ENCODE measurements at places on chromosomes 6 and 20.

- DNase-seq, result no peak
Measured at GRCh38 chr20:50222309-50223038, 31.8 kb downstream of the CEBPB start.

- DNase-seq, result no peak
Measured at GRCh38 chr6:90429713-90430112, 133.1 kb upstream of the BACH2 start.

DNA sequence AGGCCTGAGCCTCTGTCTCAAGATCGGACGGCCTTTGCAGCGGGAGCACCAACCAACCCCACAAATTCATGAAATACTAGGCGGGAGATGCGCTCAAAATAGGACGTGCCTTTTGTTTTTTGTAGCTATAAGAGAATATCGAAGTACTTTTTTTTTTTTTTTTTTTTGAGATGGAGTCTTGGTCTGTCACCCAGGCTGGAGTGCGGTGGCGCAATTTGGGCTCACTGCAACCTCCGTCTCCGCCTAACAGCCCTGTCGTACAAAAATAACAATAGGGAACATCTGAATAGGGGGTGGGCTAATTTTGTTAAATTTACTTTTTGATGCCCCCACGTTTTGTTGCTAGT is 5.9 kb upstream of the TUBB2A start:
- no peak for DNase-seq

GRCh38 chr20:13017883-13018535 is 9.2 kb downstream of the SPTLC3 start:
- DNase-seq, result no peak

GRCh38 chr6:10569392-10570127 is 48.4 kb downstream of the GCNT2 start:
- no peak for DNase-seq

GRCh38 chr20:35600176-35600992 is 15.2 kb upstream of the SPAG4 start:
- no peak for DNase-seq

DNA sequence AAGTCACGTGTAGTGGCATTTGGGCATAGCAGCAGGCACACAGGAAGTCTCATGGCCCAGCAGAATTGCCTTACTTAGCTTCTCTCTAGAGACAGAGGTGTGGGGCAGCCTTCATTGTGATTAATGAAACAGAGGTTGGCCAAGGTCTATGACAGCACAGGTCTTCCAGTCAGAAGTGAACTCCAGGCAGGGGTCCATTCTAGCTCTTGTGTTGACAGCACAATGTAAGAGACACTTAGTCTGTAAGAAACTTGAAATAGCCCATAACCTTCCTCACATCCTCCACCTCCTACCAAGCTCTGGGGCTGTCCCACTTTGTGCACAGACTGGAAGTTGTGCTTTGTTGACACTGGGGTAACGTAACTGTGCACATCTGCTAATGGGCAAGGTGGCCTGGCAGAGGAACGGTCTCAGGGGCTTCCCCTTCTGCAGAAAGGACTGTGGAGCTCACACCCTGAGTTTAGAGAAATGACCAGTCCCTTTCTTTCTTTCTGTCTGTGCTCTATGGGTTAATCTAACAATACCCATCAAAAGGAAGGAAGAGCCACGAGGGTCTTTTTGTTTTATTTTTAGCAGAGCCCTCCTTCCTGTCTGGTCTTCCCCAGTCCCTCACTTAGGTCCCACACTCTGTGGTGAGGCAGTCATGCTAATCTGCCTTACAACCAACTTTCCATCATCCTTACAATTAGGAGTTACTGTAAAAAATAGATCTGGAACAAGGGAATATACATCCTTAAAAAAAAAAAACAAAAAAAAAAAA is 35.6 kb upstream of the TAGAP start:
- DNase-seq, result no peak

- no peak for DNase-seq
Measured at GRCh38 chr20:8219403-8219802, 87.3 kb downstream of the PLCB1 start.

GRCh38 chr6:167056370-167056769 is 57.2 kb downstream of the CEP43 start:
- DNase-seq, result no peak

DNA sequence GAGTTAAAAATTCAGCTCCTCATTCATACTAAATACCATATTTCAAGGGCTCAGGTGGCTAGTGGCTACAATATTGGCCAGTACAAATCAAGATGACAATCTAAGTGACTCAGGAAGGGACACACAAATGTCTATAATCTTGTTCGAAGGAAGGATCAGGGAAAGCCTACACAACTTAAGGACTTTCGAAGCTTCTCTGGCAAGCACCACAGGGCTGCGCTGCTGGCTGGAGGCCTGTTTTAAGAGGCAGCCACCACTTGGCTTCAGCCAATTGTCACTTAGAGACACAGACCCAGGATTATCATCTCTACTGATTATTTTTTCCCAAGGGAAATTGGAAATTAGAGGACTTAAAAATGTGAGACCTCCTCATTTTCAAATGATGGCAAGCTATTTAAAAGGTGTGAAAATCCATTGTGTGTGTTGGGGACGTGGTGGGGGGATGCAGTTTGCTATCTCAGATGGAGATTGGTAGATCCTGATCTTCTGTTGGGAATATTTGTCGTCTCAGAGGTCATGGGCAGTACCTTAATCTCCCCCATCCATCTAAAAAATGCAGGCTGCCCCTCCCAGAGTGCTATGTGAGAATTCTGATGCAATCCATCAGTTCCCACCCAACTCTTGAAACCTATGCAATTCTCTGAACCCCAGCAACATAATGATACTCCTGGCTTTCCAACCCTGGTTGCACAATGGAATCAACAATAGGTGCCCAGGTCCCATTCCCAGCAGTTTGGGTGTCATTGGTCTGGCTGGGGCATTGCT is 11.3 kb downstream of the ARHGAP40 start:
- DNase-seq, result no peak

GRCh38 chr6:52611833-52612232 is 35.0 kb upstream of the TRAM2 start:
- no peak for DNase-seq

DNA sequence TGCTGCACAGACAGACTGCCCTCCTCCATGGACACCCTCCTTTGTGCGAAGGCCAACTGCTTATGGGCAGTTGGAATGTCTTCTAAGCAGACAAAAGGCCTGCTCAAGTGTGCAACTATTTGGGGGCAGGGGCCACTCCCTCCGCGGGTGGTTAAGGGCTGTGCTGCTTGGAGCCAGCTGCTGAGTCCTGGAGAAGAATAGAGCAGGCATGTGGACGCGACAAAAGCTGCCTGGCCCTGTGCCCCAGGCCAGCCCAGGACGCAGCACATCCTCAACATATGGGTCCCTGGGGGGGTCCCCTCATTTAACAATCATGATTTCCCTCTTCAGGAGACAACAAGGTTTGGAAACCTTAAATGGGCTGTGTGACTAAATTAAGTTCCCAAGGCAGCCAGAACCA is 45.5 kb upstream of the ENTPD6 start:
- no peak for DNase-seq

GRCh38 chr20:45833030-45833882 is at the start of gene SNX21:
Gene SNX21, plus strand, starts transcription at chr20:45833799. Its CDS starts 121 bp downstream, at chr20:45833920.
- no peak for DNase-seq

DNA sequence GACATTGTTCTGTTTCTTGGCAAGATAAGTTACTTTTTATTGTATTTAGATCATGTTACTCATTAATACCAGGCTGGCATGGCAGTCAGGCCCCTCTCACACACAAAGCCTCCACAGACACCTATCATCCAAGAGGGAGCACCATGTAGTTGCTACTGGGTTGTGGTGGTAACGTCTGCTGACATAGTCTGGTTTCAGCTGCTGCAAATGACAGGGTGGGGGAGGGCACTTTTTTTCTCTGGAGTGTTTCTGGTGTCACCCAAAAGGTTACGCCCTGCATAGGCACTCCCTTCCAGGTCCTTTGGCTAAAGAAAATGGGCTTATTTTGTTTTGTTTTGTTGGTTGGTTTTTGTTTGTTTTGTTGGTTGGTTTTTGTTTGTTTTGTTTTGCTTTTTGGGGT is 236.4 kb upstream of the RIMS1 start:
- DNase-seq, result no peak

DNA sequence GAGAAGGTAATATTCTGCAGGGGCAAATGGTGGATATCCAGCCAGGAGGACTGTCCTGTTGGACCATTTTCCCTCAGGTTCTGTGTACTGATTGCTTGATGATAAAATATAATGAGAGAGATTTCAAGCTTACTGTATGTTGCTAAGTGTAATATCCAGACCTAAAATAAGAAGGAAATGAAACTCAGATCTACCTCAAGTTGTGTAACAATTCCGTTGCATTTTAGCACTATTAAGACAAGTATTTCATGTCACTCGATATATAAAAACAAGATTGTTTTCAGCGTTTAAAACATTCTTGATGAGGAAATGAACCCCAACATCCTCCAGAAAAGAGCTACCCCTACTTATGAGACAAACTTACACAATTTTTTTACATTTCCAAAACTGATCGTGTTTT is 57.2 kb downstream of the RGS17 start:
- no peak for DNase-seq

DNA sequence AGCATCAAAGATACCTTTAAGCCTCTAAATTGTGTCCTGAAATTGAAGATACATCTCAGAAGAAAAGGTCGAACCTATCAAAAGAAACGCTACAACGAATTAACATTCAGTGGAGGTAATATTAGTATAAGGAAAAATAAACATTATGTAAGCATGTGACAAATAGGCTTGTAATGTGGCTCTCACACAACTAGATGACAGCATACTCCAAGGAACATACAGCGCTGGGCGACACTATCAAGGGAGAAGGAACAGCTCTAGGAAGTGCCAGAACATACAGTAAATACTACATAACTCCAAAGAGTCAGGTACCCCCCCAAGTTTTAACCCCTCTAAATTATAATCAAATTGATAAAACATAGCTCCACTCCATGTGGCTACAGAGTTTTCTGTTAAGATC is 103.5 kb downstream of the LAMP5 start:
- no peak for DNase-seq

GRCh38 chr20:14478126-14478525 is 140.7 kb upstream of the FLRT3 start:
- no peak for DNase-seq

DNA sequence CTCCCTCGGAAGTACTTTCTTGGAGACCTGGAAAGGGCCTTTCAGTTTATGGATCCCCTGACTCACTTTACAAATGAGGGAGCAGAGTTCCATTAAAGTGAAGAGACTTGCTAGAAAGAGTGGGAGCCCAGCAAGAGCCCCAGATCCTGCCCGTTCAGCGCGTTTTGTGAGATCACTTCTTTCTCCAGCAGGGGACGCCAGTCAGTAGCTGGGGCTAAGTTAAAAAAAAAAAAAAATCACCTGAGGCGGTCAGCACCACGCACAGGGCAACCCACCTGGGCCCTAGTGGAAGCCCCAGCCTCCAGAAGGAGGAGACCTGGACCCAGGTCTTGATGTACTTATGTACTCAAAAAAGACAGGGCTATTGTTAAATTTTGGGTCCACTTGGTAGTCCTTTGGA is 274.5 kb upstream of the RNF24 start:
- DNase-seq, result no peak

DNA sequence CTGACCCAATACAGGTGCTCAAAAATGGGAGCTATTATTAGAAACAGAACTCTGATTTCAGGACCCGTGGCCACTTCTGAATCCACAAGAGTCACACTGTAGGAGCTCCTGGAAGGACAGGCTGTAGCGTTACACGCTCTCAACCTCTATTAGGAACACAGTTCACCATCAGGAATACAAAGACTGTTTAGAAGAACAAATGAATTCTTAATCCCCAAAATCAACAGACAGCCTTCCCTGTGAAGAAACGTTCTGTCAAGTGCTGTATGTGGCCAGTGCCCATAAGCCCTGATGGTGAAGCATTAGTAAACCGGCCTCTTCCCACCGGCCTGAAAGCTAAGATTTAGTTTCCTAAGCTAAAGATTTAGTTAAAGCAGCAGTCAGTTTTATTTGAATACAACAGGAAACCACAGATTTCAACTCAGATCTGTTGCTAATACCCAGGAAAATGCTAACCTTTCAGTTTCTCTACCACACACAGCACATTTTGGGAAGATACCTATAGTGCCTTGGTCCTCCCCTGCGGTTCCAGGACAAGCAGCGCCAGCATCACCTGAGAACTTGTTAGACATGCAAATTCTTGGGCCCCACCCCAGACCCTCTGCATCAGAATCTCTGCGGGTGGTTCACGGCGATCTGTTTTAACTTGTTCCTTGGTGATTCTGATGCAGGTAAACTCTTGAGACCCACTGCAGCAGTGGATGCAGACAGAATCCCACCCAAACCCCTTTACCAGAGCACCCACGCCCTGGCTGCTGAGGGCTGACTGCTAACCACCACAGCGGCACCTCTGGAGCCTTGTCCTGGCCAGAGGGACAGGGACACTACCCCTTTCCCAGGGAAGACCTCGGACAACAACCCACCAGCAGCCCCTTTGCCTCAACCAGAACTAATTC is 33.4 kb downstream of the MTRES1 start:
- DNase-seq, result no peak

DNA sequence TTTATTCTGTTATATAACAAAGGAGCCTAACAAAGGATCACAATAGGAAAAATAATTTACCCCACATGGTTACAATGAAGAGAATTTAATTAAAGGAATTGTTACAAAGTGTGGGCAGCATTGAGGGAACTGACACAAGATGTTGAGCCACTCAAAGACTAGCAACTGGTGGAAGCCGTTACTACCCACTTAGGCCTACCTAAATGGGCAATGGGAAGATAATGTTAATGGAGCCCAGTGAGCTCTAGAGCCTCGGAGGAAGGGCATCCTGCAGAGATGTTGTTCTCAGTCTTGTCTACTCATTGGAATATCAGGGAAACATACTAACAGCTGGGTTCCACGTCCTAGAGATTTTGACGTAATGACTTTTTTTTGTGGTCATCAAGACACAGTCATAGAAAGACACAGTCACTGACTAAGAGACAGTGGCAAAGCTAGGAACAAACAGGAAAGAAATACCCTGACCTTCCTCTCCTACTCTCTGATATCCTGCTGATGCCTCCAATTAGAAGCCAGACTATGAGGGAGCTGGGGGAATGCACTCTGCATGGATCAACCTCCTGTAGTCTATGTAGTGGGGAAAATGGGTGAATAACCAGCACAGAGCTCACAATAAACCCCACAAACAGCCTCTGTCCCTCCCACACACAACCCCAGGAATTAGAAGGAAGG is 523.8 kb upstream of the FLRT3 start:
- no peak for DNase-seq

- DNase-seq, result no peak
Measured at GRCh38 chr6:153167061-153167891, 36.2 kb upstream of the RGS17 start.

DNA sequence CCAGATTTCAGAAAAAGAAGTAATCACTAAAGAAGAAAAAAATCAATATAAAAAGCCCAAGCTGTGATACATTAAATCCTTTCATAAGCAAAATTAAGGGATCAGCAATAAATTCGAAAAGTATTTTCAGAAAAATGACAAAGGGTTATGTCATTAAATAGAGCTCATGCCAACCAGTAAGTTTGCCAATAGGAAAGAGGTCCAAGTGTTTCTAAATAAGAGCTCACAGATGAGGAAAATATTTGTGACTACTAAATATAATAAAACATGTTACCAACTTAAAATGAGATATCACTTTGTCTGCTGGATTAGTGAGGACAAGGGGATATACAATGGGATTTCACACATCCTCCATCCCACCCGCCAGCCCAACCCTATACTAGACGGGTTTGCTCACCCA is 140.3 kb upstream of the EYA4 start:
- no peak for DNase-seq

GRCh38 chr20:16810216-16810615 is 62.1 kb downstream of the OTOR start:
- DNase-seq, result no peak

GRCh38 chr6:81806793-81807565 is 54.5 kb upstream of the TENT5A start:
- DNase-seq, result no peak

GRCh38 chr20:49969946-49970345 is 12.8 kb upstream of the SNAI1 start:
- no peak for DNase-seq

Data from activated T-cell treated with anti-CD3 and anti-CD28 coated beads for 4 hours (primary cell).